NCI-H345 (cell line): ENCODE measurements at places on chromosomes 4 and X.

- DNase-seq = no peak
Measured at GRCh38 chr4:186030795-186031194, 38.2 kb upstream of the TLR3 start.

- peak; percentile 21 for DNase-seq
Measured at GRCh38 chr4:131091896-131092295, 1995.9 kb downstream of the C4orf33 start.

DNA sequence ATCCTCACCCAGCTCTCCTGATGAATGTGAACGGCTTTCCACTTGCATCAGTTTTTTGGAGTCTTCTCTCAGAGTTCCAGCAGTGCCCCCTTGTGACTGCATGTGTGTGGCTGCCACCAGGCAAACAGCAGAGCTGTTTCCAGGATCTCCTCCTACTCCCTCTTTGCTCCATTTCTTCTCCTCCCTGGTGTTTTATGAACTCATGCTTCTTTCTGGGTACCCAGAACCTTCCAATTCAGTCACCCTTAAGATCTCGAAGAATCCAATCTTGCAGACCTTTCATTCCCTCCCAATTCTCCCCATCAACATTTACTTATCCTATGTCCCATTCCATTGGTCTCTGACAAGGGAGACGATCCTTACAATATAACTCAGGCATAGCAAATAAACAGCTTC lies 6.8 kb upstream of the TCEANC start:
- peak; percentile 63 for DNase-seq

DNA sequence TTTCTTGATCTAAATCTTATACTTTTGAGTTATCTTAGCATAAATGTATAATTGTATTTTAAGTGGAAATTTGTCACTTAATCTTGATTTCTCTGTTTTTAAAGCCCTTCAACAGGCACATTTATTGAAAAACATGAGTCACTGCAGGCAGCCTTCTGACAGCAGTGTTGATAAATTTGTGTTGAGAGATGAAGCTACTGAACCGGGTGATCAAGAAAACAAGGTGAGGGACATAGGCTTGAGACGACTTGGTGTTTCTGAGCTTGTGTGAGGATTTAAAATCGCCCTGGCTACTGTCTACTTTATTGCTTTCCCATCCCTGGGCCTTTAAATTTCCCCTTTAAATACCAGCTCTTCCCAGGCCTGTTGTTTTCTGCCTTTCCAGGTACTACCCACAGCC lies 55.7 kb downstream of the HTT start:
- DNase-seq = no peak

DNA sequence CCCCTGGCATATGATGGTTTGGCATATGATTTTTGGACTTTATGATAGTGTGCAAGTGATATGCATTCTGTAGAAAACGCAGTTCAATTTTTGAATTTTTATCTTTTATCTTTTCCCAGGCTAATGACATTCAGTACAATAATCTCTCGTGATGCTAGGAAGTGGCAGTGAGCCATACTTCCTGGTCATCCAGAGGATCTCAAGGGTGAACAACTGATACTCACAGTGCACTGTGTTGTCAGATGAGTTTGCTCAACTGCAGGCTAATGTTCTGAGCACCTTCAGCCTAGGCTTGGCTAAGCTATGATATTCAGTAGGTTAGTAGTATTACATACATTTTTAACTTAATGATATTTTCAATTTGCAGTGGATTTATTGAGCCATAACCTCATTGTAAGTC lies 405.3 kb downstream of the PCDH7 start:
- DNase-seq = no peak

GRCh38 chr4:102438396-102439235 lies 62.5 kb upstream of the NFKB1 start:
- DNase-seq = no peak

DNA sequence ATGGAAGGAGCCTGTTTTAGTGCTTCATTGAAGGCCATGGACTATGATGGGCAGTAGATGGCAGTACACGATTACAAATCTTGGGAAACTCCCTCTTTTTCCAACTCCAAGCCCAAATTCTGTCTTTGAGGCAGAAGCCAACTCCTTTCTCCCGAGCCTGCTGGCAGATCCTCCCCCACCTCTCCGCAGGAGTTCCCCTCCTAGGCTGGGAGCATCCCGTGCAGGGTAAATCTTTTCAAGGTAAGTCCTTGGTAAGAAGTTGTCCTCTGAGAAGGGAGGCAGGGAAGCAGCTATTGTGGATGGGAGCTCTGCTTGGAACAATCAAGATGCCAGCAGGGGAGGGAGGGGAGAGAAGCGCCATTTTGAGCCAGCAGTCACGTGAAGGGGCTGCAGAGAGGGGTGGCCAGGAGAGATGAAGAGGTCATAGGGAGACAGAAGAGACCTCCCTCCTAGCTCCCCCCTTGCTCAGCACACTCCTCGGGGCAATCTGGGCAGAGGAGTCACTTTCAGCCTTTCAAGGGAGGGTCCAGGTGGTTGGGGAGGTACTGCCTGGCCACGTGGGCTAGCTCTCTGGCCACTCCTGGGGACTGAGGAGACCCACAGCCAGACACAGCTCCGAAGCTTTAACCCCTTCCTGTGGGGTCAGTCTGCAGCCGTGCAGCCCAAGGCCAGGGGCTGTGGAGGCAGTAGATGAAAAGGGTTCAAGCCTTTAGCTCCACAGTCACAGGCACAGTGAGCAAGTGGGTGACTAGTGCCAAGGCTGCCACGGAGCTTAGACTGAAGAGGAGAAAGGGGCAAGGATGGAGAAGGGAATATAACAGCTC lies 9.6 kb downstream of the CC2D2A start:
- peak; percentile 68 for DNase-seq

DNA sequence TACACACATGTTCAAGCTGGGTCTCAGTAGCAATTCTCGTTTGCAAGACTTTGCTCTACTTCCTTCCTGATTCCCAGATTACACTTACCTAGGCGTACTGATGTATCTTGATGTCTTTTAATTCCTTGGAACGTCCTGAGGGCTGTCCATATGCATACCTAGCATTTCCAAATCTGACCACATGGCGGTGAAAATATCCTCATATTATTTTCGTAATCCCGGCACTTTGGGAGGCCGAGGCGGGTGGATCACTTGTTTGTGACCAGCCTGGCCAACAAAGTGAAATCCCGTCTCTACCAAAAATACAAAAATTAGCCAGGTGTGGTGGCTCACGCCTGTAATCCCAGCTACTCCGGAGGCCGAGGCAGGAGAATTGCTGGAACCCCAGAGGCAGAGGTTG lies 1786.3 kb upstream of the TENM3 start:
- DNase-seq = no peak

DNA sequence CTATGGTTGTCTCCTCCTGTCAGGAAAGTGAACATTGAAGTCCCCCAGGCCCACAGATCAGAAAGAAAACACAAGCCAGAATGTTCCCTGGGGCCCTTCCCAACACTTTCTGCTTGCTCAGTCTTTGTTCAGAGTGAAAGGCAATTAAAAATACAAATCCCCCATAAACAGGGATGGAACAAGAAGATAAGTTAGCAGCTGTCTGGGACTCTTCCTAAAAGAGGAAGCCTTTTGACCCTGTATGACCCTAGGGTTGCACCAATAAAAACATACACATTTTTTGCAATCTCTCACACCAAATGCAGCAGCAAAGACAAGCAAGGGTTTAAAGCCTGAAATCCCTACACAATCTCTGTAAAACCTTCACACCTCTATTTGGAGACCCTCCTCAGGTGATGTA lies 22.6 kb downstream of the IRF2 start:
- DNase-seq = no peak

DNA sequence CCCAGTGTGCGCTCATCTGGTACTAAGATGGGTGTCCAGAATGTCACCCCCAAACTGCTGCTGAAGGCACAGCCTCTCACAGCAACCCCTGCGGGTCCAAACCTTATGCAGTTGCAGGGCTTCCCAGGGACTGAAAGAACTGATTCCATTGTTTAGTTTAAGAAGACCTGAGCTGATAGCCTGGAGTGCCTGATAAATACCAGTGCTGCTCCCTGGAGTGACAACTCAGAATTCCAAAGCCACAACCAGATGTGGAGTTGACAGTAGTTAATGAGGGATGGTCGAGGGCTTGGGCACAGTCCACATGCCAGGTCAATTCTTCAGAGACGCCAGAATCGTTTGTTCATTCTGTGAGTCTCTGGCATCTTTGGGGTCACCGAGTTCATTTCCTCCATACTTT lies 71.2 kb downstream of the LNX1 start:
- DNase-seq = no peak

DNA sequence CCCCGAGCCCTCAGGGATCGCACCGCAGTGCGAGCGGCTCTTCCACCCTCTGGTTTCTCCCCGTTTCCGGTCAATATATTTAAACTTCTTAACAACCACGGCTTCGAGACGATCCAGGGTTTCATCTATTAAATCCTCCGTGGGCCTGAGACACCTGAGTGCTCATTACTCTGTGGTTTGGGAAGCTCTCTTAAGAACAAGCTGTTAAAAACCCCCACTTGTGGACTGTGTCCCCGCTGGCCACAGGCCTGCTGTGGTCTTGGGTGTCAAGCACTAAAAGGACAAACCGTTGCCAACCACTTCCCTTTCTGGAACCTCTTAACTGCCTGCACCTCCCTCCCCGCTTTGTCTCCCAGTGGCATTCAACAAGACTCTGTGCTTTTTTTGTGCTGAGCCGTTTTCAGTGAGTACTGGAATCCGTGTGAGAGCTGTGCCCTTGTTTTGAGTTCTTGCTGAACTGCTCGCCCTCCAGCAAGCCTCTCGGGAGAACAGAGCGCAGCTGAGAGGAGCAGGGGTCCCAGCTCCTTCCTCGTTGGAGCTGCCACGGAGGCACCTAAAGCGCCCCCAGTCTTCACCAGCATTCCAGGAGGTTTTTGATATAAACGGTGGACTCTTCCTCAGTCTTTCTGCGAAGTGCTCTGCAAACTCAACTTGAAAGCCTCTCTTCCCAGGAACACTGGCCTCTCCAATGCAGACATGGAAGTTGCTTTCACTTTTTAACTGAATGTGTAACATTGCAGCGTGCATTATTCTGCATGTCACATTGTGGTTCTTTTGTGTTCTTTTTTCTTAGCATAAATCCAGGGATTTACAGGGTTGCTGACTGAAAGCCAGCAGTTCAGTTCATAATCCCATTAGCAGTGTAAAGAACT lies 691 bp upstream of the IGFBP7 start:
- no peak for DNase-seq

GRCh38 chrX:70088751-70089150 lies 26.5 kb downstream of the OTUD6A start:
- no peak for DNase-seq

DNA sequence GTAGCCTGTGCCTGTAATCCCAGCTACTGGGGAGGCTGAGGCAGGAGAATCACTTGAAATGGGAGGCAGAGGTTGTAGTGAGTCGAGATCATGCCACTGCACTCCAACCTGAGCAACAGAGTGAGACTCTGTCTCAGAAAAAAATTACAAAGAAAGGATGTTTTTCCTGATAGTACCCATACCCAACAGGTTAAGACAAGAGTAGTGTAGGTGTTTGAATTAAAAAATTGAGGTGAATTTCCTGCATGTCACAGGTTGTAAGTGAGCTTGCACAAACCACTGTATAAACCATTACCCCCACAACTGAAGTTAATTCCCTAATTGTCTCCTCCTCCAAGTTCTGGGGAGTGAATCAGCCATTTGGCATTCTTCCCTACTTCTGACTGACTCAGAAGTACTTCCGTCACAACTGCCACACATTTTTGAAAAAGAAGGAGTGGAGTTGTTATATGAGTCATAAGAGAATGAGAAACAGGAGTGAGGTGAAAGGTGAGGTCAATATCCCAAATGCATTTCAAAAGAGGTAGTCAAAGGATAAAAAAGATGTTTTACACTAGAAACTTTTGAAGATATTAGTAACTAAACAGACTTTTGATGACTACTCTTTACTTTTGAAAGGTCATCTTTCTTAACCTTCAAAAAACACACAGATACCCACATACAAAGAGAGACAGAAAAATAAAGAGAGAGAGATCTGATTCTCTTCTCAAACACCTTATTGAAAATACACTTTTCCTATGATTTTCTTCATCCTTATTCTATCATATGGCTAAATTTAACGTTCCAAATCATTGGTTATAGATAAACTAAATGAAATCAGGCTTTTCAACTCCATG lies 134.5 kb downstream of the BTC start:
- no peak for DNase-seq

DNA sequence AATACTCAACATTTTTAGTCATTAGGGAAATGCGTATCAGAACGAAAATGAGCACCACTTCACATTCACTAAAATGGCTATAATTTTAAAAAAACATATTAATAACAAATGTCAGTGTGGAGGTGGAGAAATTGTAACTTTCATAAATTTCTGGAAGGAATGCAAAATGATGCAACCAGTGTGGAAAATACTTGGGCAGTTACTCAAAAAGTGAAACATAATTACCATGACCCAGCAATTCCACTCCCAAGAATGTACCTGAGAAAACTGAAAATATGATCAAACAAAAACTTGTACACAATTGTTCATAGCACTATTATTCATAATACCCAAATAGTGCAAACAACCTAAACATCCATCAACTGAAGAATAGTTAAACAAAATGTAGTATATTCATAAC lies 76.1 kb upstream of the FAM241A start:
- DNase-seq = no peak

DNA sequence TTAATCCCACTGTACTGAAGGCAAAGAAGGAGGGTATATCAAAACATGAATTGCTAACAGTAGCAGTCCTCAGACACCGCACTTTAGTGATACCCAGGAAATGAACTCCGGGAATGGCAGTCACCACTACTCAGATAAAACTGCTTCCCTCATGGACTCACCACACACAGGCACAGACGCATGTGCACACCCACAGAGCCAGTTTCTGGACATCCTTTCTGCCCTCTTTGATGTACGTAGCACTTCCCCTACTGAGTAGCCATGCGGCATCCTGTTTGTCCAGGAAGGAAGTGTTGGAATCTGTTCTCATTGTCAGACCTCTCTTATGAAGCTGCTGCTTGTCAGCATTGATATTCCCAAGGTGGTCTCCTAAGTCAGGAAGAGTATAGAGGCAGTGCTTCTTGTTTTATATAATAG lies 95.7 kb downstream of the DCLK2 start:
- peak; percentile 75 for DNase-seq

- no peak for DNase-seq
Measured at GRCh38 chr4:109462297-109462696, 28.7 kb downstream of the SEC24B start.

DNA sequence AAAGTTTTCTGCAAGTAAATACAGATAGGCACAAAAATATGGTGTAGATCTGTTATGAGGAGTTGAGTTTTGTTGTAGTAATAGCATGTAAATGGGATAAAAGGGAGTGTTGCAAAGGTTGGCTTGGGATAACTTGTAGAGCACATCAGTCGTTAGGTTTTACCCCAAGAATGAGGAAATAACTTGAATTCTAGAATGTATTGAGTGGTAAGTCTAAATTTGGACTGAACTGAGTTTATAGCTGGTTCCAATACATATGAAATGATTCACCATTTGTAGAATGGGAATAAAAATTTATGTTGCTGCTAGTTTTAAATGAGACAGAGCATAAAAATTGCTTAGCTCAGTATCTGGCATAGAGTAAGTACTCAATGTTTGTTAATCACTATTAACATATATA lies 719.2 kb downstream of the FSTL5 start:
- no peak for DNase-seq

GRCh38 chrX:51461053-51462044 lies 35.0 kb downstream of the NUDT11 start:
- DNase-seq = no peak
